ENCODE measurements at places on chromosomes 5 and 9.

GRCh38 chr9:125929846-125930245 lies 182.7 kb downstream of the PBX3 start:
- no peak for DNase-seq

- DNase-seq = no peak
These were observed 213.5 kb downstream of the MEF2C start for GRCh38 chr5:88669371-88670050.

DNA sequence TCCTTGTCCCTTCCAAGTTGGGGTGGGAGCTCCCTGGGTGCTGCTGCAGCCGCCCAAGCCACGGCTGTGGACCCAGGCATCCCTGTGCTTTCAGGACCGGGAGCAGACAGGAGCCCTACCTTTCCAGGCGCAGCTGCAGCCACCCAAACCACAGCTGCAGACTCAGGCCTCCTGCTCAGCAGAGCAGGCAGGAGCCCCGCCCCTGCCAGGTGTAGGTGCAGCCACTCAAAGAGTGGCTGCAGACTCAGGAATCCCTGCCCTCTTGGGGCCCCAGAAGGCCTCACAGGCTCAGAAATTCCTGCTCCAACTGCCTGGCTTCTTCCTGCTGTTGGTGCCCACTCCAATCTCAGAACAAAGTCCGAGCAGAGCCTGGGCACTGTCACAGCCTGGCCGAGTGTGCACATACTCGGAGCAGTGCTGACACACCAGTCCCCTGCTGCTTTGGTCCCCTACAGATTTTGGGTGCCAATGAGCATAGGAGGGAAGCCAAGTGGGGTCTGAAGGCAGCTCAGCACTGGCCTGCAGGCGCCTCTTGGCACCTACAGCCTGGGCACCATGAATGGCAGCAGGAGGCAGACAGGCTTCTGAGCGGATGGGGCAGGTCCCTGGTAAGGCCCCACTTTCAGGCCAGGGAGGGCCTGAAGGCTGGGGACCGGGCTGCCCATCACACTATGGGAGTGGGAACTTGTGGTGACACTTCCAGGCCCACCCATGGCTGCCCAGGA lies 6.0 kb upstream of the TESK1 start:
- DNase-seq = no peak

GRCh38 chr9:81687521-81688261 lies 1.7 kb downstream of the TLE1 start:
- DNase-seq = peak; percentile 4
